ENCODE measurements at places on chromosomes 5 and 9. TPM values are rescaled to one million over a fixed set of nuclear protein-coding genes. Genes with fewer than 3 reads are reported as not detected.

The TMEM252 gene
- total RNA-seq, result not detected

DNA sequence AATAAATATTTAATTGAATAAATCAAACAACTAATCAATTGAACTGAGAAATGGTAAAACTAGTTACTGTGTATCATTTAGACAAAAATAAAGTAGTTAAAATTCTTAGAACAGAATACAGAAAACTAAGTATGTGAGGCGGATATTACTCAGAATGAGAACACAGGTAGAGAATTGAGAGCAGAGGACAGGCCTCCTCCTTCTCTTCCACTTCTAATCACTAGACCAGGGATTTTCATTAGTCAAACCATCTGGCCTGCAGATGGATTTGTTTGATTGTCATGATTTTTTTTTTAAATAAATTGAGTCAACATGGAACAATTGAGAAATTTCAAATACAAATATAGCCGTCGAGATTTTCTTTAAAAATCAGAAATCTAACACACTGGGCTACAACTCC lies 198.6 kb upstream of the HMHB1 start:
- DNase-seq, result no peak

DNA sequence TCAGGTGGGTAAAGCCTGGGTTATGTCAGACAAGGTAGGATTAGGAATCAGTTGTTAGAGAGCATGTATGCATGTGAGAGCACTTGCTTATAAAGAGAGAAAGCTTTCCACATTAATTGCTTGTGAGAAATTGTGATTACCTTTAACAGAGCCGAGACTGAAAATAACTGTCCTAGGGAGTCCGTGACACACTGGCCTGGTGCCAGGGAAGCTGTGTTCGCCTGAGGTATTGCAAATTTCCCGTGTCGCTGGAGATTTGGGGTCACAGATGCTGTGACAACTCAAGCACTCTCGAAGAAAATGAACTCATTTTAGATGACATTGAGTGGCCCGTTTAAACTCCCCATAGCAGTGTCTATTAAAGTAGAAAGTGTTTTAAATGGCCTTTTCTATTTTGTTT lies 9.6 kb downstream of the SLC1A1 start:
- no peak for DNase-seq

GRCh38 chr5:124747791-124748686 lies 1.6 kb upstream of the ZNF608 start:
- no peak for DNase-seq

The ARSI gene
- 18.6 TPM for total RNA-seq

DNA sequence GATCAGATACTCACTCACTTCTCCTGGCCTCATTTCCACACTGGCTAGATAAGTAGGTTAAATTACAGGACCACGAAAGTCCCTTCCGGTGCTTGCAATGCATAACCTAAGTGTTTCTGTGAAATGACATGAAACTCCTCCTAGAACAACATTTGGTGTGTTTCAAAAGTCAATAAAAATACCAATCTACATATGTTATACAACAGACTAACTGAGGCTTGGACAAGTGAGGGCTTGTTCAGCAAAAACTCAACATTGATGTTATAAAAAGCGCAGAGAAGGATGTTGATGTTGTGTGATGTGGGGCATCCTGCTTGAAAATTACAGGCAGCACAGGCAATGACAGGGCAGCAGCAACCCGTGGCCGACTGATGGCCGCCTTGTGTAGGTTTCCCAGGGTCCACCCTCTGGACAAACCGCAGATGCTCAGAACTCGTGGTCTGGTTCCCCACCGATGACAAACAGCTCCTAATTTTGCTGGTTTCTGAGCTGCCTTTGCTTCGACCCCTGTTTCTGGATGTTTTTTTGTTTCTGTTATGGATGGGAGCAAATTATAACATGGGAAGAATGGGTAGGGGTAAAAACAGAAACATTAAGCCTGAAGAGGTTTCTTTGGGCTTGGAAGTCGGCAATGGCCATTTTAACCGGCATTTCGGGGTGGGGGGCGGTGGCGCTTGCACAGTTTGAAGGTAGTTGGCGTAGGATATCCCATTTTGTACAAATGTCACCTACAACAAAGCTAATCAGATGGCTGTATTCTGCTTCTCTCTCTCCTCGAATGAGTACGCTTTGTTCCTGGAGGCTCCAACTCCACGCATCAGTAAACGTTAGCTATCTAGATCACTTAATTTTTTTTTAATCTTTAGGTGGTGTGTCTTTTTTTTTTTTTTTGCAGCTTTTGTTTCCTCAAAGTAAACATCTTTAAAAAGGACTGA lies 116.1 kb downstream of the PDZD2 start:
- no peak for DNase-seq

The C5orf58 gene
- total RNA-seq, result 0.15 TPM

- DNase-seq, result no peak
These were observed 61.5 kb upstream of the CTXN3 start for GRCh38 chr5:127587246-127587917.

- no peak for DNase-seq
These were observed 153.3 kb upstream of the SPRY4 start for GRCh38 chr5:142478113-142478512.

GRCh38 chr5:16563686-16564085 lies 53.1 kb downstream of the RETREG1 start:
- no peak for DNase-seq

GRCh38 chr9:12833701-12834100 lies 58.9 kb downstream of the LURAP1L start:
- no peak for DNase-seq

GRCh38 chr9:128943832-128944620 lies 3.4 kb downstream of the DOLK start:
- DNase-seq, result no peak

The EQTN gene
- total RNA-seq, result not detected

The SECISBP2 gene
- 17.7 TPM for total RNA-seq

DNA sequence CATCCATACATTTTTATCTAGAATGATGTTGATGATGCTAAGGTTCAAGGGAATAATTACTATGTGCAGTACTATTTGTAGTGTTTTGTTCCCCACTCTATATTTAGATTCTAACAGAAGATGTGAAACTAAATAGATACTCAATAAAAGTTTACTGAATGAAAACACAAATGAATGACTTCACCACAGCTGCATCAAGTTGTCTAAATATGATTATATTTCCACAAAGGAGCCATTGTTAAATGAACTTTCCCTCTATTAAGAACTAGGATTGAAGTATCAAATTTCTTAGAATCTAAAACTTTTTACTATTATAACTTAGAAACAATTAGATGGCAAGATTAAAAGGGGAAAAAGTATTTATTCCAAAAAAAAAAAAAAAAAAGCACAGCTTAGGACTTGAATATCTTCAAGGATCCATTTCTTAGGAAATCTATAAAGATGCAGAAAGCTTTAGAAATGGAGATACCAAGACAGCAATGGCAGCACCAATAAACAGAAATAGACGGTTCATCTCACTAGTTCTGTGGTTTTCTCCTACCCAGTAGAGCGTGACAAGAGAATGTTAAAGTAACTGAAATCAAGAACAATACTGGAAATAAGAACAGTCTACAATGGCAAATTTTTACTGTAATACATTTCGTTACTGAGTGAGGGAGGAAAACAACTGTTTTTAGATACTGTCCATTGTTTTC lies 347.6 kb downstream of the EBF1 start:
- no peak for DNase-seq

DNA sequence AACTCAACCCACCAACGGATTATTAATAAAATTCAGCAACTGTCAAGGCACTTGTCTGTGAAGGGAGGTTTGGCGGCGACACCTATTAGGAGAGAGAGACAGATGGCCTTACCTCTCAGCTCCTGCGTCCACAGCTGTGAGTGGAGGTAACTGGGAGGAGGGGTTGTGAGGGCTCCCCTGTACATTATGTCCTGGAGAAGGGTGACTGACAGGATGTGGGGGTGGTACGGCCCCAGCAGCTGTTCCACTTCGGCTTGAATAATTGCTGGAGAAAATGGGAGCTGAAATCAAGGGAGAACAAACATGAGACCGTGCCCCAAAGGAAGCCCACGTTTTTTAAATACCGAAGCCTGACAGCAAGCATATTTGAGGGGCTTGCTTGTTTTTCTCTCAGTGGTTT lies 353.5 kb upstream of the RFX3 start:
- DNase-seq, result no peak

DNA sequence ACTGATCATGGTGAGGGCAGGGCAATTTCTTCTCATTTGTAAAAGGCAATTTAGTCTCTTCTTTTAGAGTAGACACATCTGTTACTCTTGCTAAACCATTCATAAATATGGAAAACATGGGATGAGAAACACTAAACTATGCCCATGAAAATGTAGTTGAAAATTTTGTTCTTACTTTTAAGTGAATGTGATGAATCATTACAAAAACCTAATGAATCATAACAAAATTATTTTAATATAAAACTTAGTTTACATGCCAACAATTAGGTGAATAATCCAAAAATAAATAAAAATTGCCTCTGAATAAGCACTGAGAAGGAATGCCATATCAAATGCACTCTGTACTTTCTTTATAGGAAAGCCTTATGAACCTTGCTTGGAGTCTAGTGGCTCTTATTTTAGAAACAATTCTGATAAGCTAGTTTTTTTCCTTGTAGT lies 297.7 kb upstream of the EFNA5 start:
- DNase-seq, result no peak

DNA sequence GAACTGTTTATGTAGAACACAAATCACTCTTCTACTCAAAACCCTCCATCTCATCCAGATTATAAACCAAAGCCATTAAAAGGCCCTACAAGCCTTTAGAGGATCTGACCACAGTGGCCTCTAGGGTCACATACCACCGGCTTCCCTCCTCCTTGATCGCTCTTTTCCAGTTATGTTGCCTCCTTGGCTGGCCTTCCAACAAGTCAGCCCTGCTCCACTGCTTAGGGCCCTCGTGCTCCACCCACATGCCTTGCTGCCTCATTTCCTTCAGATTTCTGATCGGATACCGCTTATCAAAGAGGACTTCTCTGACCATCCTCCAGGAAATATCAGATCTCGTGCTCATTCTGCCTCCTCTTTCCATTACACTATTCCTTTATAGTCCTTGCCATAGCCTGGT lies 139.4 kb upstream of the RAI14 start:
- no peak for DNase-seq

GRCh38 chr5:172077664-172078425 lies 71.4 kb upstream of the FBXW11 start:
- DNase-seq, result no peak

The TSC1 gene
- total RNA-seq, result 27.4 TPM
